ENCODE measurements at places on chromosomes 16 and 17.

DNA sequence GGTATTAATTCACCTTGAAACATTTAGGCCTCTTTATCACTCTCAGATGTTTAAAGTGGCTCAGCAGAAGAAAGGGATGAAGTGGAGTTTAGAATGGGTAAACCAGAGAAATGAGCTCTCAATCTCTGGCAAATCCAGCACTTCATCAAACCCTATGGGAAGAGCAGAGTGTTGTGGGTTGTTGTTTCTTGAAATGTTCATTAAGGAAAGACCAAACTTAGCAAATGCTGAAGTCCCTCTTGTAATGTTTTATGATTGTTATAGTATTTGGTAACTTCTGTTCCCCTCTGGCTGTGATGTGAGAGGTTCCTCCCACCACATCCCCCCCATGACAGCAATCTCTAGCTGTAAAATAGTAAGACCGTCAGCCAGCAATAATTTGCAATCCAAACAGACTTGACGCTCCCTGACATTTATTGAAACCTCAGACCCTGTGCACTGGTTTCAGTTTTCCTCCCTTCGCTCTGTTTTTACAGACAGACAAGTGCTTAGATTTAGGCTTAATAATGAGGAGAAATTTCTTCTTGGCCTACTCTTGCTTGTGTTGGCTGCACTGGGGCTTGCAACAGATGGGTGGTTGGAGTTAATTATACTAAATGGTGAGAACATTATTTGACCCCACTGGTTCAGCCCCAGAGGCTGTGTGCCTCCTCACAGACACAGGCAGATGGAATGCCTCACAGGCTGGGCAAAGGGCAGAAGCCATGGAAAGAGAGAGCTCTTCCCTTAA, 609.4 kb upstream of the SOX9 start:
- no peak for DNase-seq

- DNase-seq, result no peak
Observed at GRCh38 chr17:10756619-10757018, 26.8 kb upstream of the TMEM220 start.

- DNase-seq, result no peak
Observed at GRCh38 chr17:17304521-17304985, 1.4 kb downstream of the NT5M start.

GRCh38 chr16:1938316-1938715, 4.7 kb downstream of the MSRB1 start:
- no peak for DNase-seq

DNA sequence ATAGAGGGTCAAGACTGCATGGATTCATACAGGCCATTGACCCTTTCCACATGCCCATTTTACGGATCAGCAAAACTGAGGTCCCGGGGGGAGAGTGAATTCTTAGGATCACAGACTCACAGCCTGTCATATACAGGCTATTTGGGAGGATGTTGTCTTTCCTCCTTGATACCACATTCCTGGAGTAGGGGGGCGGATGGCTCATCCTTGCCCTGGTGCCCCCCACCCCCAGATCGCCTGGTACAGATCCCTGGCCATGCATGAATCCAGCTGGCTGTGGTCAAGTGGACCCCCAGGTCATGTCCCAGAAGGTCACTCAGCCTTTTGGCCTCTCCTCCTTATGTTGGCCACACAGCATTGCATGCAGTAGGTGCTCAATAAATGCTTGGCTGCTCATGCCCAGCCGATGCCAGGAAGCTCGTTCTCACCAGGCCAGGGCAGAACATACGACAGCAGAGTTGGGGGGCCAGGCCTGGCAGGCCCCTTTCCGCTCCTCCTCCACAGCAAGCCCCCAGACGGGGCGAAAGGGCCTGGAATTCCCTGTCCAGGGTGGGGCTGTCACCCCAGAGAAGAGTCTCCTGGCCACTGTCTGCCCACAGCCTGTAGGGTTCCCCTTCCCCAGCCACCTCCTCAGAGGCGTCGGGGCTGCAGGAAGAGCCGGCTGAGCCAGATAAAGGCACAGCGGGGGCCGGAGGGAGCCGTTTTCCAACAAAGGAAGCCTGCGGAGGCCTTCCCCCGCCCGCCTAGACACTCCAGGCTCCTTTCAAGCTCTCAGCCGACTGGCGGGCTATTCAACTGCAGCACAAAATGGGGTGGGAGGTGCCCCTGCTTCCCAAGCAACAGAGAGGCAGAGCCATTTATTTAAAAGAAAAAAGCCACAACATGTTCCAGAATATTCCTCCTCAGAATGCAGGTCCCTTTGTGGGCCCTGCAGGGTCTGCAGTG, 215.7 kb upstream of the CIBAR2 start:
- DNase-seq, result peak; percentile 75

DNA sequence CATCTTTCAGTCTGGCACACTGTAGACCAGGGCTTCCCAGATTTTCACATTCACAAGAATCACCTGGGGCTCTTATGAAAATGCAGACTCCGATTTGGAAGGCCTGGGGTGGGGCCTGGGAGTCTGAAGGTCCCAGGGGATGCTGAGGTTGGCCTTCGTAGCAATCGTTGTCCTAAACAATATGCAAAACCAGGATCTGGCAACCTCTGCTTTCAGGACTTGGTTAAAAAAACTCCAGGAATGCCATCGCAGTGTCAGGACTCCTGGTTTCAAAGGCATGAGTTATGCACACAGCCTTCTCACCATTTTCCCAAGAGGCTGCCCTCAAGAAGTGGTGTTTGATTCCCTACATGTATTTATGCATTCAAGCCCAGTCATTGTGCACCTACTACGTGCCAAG, 6.7 kb downstream of the CLEC19A start:
- no peak for DNase-seq

GRCh38 chr17:50863931-50864330, 2.2 kb downstream of the TOB1 start:
- no peak for DNase-seq

DNA sequence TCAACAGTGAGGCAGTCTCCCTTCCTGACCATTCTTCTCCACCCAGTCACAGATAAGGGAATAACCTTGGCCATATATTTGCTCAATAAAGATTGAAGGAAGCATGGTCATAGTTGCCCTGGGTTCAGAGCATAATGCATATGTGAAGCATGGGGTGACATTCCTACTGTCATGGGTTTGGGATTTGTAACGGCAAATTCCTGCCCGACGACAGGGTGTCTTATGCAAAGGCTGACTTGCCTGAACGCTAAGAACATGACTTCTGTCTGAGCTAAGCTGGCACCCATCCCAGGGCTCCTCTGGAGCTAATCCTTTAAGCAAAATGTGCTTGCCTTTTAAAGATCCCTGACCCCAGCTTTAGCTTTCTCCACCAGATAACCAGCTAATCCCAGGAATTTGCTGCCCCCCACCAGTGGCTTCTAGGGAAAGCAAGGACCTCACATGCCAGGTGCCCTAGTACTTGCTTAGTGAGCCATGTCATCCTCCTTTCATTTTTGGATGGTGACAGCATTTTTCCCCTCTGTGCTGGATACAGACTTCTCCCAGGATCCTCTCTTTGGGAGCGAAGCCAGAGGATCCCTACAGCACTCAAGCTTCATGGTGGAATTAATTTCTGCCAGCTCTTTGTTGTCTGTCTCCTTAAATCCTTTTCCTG, 11.7 kb downstream of the SLC7A6OS start:
- DNase-seq, result peak; percentile 75

GRCh38 chr16:57525761-57526160, 10.6 kb downstream of the CCDC102A start:
- DNase-seq, result no peak

DNA sequence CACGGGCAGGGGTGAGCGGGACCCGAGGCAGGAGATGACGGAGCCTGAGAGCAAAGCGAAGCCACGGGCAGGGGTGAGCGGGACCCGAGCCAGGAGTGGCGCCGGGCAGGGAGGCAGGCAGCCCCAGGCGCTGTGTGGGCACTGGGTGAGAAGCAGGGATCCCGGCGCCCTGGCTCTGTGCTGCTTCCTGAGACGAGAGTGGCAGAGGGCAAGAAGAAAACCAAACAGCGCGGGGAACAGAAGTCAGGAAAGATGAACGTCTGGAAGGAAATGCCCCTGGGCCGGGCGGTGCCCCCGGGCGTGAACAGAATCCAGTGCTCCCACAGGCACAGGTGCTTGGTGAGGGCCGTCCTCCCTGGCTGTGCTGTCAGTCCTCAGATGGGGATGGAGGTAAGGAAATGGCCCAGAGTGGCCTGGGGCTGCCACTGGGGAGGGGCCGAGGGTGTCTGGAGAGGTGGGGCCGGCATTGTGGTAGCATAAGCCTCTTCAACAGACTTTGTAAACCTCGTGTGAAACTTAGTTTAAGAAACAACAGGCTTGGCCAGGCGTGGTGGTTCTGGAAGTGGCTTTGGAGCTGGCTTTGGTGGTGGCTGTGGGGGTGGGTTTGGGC, 9.8 kb downstream of the ASPSCR1 start:
- DNase-seq, result no peak

DNA sequence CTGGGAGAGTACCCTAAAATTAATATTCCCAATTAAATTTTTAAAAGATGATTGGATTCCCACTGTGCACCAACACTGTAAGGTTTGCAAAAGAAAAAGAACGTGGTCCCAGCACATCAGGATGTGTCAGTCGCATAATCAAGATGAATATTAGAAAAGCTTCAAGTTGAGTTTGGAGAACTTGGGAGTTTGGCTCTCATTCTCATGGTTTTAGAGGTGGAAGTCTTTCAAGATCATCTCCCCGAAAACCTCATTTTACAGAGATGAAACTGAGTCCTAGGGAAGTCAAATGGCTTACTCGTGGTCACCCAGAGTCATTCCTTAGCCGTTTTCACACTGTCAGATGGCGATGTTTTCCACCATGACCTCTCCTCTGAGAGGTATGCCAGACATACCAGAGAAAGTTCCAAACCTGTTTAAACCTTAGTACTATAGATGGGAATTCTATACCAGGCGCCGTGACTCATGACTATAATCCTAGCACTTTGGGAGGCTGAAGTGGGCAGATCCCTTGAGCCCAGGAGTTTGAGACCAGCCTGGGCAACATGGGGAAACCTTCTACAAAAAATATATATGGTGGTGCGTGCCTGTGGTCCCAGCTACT, 1.2 kb downstream of the SEC14L1 start:
- peak; percentile 44 for DNase-seq

- no peak for DNase-seq
Observed at GRCh38 chr16:14071576-14072271, 605 bp downstream of the MRTFB start.

- no peak for DNase-seq
Observed at GRCh38 chr17:38328620-38329019, 15.1 kb downstream of the GPR179 start.

DNA sequence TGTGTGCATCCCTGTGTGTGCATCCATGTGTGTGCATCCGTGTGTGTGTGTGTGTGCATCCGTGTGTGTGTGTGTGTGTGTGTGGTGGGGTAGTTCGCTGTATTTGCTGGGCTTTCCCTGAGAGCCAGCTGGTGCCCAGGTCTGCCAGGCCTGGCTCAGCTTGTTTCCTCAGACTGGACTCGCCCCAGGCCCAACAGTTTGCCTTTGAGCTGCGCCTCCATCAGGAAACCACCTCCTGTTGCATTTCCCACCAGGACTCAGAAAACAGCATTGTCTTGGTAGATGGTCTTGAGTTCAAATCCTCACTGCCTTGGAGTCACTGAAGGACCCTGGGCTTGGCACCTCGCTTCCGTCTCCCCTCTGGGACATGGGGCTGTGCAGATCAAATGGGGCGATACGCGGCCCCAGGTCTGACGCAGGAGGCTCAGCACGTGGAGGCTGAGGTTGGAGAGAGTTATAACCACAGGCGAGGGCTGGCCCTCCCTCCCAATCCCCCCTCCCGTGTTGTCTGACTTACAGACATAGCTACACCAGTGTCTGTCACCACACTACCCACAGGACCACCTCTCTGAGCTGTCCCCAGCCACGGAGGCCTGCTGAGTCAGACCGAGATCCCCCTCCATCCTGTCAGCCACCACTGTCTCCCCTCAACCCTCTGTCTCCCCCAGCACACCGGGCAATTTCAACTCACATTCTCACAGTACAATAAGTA, 4.7 kb downstream of the ITGAE start:
- no peak for DNase-seq

DNA sequence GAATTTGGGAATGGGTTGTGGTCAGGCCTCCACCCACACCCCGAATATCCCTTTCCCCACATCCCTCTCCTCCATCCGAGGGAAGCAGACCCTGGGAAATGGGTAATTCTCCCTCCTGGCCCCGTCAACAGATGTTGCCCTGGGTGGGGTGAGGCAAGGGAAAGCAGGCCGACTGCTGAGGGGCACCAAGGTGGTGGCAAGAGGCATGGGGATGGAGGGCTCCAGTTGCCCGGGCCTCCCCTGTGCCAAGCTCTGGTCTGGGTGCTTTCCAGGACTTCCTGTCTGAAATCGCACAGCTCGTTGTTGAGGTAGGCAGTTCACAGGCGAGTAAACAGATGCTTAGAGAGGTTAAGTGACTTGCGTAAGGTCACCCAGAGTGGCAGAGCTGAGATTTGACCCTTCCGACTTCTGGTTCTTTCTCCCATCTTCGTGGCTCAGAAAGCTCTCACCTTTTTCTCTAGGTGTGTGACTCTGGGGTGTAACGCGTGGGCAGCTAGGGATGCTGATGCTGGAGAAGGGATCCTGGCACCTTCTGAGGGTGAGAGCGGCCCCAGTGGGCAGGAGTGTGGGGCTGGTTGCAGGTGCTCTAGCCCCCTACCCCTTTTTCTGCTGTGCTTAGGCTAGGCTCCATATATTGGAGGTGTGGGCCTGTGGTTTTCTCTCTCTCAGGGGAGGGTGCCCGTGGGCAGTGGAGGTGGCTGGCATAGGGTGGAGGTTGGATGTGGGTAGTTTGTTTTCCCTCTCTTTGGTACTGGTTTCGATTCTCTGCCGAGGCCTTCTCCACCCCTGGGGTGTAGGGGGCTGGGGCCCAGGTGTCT, 17.2 kb downstream of the RARA start:
- DNase-seq, result no peak

DNA sequence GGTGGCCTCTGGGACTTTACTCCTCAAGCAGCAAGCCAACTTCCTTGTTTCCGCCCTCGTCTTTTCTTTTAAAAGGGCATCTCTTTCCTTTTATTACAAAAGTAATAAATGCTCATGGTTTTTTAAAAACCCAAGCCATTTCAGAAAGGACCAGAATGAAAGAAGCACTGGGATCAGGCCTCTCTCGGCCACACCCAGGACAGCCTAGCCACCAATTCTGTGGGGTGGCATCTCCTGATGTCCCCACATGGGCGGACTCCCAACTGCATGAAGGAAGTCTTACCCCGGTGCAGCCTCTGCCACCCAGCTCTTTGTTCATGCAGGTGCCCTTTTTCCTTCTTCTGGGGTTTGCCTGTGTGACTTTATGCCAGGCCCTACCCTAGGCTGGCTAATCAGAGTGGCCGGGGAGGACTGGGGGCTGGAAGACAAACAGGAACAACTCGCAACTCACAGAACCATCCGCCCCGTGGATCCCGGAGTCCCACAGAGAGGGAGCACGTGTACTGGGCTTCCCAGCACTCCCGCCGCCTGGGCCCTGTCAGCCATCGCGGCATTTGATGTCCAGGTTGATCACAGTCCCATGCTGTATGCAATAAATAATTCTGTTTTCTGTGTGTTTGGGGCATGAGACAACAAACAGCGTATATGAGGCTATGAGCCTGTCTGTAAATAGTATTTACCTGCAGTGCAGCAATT, 2.6 kb upstream of the RASD1 start:
- no peak for DNase-seq

DNA sequence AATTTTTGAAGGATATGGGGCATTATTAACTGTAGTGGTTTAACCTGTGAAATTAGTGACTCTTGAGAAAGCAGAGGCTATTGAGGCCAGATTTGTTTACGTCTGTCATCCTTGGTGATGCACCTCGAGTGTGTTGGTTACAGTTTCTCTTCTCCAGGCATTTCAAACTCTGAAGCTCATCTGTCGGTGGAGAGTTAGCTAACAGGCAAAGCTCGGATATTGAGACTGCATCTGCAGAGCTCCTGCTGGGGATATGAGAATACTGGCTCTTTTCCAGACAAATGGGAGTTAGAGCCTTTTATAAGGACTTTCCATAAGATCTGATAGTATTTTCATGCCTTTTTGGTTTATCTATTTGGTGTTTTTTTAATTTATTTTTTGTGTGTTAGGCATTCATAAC, 6.7 kb downstream of the CLEC16A start:
- peak; percentile 30 for DNase-seq
